ENCODE measurements at places on chromosomes 7 and 10.

- DNase-seq = no peak
Measured at GRCh38 chr7:128003167-128003566, 28.1 kb downstream of the LRRC4 start.

DNA sequence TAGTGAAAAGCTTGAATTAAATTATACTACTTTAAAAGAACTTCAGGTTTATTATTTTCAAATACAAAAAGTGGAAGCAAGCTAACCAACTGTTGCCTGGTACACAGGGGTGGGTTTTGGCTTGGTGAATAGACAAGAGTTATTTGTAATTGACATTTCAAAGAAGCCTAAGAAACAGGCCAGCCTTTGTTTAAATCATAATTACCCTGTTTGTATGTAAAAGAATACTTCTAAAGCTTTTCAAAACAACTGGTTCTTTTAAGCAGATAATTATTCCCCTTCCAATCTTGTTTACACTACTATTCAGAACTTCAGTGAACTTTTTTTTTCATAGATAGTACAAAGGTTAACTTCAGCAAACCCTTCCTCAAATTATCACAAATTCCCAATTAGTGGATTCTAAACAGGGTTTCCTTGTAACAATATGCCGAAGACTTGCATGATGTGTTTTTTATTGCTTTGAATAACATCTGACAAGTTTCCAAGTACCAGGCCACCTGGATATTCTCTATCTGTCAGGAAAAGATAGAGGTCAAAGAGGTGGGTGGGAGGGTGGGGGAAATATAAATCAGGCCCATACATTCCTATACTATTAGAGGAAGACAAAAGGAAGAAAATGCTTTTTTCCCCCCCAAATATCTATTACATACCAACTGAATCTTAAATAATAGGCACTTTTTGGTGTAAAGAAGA lies 20.4 kb downstream of the SSMEM1 start:
- peak; percentile 2 for DNase-seq

- DNase-seq = no peak
Measured at GRCh38 chr10:29784175-29784773, 149.5 kb upstream of the SVIL start.

DNA sequence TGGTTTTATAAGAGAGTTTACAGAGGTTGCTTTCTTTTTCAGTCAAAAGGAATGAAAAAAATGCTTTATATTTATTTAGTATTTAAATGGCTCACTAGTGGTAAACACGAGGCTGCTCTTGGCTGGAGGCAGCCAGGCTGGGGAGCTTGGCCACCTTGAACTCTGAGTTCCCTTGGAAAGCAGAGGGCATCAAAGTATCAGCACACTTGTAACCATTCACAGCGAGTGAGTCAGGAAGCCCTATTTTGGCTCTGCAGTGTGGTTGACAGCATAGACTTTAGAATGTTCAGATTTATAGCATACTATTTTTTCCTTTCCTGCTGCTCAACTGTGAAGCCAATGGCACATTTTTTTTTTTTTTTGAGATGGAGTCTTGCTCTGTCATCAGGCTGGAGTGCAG lies 51.6 kb downstream of the CYCS start:
- no peak for DNase-seq

GRCh38 chr10:82932451-82932850 lies 1057.5 kb downstream of the NRG3 start:
- DNase-seq = peak; percentile 32

- peak; percentile 86 for DNase-seq
Measured at GRCh38 chr10:101467286-101467770, 113.4 kb downstream of the BTRC start.

- no peak for DNase-seq
Measured at GRCh38 chr10:12448729-12449391, 99.5 kb downstream of the CAMK1D start.

DNA sequence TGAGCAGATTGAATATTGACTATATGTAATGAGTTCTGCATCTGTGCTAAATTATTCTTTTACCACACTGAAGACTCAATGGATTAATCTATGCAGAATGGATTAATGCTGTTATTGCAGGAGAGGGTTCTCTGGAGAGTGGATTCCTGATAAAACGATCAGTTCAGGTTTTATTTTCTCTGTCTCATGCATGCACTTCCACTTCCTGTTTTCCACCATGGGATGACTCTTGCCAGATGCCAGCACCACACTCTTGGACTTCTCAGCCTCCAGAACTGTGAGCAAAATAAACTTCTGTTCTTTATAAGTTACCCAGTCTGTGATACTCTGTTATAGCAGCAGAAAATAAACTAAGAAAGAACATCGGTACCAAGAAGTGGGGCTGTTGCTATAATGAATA lies 207.5 kb downstream of the KCND2 start:
- no peak for DNase-seq

DNA sequence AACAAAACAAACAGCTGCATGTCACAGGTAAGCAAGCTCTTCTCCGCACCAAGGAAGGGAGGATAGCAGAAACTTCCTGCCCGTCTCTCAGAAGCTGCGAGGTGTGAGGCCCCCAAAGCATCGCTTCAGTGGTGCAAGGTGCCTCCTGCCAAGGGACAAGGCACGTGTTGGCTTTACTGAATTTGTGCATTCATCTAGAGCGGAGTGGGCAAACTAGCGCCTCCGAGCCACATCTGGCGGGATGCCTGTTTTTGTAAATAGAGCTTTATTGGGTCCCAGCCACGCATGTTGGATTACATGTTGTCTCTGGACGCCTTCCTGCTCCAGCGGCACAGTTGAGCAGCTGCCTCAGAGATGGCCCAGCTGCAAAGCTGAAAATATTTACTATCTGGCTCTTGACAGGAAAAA lies 27.7 kb downstream of the PHYH start:
- peak; percentile 12 for DNase-seq

DNA sequence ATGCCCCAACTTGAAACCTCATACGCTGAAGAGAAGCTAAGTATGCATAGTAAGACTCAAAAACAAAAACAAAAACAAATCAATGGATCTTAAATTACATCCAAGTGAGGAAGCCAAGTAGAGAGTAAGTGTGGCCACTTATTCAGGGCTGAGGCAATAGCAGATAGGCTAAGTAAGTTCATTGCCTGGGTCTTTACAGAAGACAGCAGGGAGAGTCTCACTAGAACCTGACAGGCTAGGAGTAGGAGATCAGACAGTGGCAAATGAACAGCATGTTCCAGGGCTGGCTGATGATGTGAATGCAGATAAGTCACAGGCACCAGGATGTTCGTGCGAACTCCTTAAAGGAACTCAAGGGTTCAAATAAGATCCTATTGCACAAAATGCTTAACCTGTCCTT lies 568.6 kb downstream of the KCNMA1 start:
- DNase-seq = no peak

DNA sequence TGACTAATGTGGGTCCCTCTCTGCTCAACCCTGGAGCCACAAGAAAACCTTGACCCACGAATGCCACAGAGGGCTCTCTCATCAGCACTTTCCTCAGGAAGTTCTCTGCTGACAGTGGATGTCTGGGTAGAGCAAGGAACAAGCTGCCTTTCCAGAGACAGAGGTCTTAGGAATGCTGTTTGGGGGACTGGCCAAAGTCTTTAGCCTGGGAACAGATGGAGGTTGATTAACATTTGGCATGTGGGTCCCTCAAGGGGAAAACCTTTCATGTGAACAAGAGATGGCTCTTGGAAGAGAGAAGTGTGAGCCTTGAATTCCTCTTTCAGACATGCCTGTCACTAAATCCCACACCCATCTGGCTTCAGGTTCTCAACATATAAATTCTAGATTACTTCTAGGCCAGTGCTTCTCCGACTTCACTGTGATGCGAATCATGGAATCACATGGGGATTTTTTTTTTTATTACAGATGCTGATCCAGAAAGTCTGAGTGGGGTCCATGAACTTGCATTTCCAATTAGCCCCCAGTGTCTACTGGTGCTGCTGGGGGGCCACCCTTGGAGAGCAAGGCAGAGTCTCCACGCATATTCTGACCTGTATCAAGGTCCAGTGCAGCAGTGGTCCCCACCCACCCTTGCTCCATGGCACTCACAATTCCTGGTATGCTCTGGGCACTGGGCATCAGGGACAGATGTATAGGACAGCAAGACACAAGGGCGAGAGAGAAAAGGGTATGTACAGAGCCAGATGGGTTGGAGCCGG lies 360.4 kb downstream of the CXCL12 start:
- no peak for DNase-seq

- peak; percentile 90 for DNase-seq
Measured at GRCh38 chr7:56063882-56064625, at the start of gene SUMF2. TSS of gene SUMF2 (plus strand) at chr7:56064286. CDS start at chr7:56064312, 26 bp downstream.

DNA sequence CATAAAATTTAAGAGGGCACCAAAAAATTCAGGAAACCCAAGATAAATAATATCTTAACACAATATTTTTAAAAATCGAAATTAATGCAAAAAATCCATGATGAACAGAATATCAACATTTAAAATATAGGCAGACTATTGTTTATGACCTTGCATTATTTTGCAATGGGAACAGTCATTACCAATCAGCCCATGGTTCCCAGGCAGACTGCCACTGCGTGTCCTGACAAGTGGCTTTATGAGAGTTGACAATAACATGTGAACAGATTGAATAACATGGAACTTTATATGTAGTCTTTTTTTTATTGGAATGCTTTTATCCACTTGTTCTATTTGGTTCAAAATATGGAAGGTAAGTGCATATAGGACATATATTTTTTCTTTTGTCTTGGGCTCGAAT lies 3.1 kb upstream of the AVPI1 start:
- DNase-seq = no peak

GRCh38 chr7:5773661-5774086 lies 7.8 kb downstream of the RNF216 start:
- no peak for DNase-seq

DNA sequence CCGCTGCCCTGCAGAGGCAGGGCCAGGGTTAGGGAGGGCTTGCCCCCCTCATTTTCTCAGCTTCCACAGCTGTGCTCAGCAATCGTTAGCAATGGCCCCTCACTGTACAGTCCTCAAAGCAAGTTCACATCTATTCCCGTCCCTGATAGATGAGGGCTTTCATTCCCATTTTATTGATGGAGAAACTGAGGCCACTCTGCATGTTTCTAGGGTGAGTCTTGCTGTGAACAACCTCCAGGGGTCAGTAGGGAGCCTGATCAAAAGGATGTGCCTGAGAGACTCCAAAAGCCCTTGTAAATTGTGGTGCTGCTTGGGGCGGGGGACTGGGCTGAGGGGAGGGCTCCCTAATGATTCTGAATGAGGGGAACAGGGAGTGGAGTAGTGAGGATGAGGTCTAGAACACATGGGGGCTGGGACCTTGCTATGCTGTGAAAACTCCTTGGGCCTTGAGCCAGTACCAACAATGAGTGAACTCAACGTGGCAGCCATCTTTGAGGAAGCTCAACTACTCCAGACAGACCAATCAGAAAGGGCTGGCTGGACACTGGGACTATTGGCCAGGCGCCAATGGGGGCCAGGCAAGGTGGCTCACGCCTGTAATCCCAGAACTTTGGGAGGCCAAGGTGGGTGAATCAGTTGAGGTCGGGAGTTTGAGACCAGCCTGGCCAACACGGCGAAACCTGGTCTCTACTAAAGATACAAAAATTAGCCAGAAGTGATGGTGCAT lies 6.7 kb upstream of the GRIFIN start:
- DNase-seq = no peak

GRCh38 chr7:117623606-117624005 lies 143.8 kb downstream of the CFTR start:
- DNase-seq = no peak

DNA sequence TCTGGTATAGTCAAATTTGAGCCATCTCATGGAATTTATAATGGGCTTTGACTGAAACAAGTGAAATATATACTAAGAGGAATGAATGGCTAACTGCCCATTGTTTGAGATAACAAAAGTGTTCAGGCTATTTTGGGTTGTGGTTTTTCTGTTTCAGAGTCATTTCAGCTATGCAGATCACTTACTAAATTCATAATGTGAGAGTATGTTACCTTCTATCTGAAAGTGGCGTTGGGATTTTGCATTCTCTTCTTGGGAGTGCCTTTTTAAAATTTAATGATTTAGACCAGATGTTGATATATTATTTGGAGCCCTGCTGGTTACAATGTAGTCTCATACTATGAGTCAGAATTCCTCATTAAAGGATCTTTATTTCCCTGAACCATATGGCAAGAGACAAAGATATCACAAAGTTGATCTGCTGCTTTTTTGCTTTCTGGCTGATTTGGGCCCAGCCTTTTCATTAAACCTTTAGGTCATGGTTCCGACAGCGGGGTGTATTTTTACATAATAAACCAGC lies 10.4 kb downstream of the VCL start:
- DNase-seq = no peak

- no peak for DNase-seq
Measured at GRCh38 chr10:124918906-124919305, 23.0 kb upstream of the ZRANB1 start.

DNA sequence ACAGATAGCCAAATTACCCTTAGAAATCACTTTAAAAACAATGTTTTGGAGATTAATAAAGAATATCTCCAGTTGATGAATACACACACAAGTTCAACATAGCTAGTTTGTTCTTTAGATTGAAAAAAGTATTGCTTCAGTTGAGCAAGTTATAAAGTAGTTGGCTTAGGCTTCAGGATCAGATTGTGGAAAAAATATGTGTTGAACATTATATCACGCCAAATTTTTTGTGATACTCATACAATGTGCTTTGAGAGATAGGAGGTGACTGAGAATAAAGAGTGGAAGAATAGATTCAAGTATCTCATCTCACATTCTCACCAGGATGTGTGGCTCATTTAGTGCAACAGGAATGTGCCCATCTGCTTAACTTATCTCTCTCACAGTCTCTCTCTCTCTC lies 553.3 kb downstream of the HTR7 start:
- no peak for DNase-seq

DNA sequence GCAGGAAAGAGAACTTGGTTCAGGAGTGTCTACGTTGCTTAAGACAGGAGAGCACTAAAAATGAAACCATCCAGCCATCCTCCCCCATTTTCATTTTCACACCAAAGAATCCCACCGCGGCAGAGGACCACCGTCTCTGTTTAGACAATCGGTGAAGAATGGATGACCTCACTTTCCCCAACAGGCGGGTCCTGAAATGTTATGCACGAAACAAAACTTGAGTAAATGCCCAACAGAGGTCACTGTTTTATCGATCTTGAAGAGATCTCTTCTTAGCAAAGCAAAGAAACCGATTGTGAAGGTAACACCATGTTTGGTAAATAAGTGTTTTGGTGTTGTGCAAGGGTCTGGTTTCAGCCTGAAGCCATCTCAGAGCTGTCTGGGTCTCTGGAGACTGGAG lies 1.4 kb upstream of the IL6 start:
- no peak for DNase-seq

- no peak for DNase-seq
Measured at GRCh38 chr7:39404907-39405306, 161.3 kb upstream of the YAE1 start.

DNA sequence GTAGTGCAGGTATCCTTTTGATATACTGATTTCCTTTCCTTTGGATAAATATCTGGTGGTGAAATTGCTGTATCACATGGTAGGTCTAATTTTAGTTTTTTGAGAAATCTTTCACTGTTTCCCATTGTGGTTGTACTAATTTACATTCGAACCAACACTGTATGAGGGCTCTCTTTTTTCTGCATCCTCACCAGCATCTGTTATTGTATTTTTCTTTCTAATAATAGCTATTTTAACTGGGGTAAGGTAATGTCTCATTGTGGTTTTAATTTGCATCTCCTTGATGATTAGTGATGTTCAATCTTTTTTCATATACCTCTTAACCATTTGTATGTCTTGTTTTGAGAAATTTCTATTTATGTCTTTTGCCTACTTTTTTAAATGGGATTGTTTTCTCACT lies 335.4 kb upstream of the MTPN start:
- no peak for DNase-seq

- no peak for DNase-seq
Measured at GRCh38 chr7:101134399-101134980, 7.6 kb downstream of the SERPINE1 start.

GRCh38 chr7:27151931-27152815 lies at the start of gene HOXA3:
TSS of gene HOXA3 (minus strand) at chr7:27152583. CDS start at chr7:27110640, 41,943 bp downstream.
- no peak for DNase-seq

Measured in G401 (cell line).